ENCODE measurements at places on chromosomes 5 and 9. TPM values are rescaled to one million over a fixed set of nuclear protein-coding genes. Genes with fewer than 3 reads are reported as not detected.

Gene ZFR
- 49.5 TPM for total RNA-seq

Gene DNLZ
- total RNA-seq, result 12.0 TPM

Gene MOB3B
- 13.6 TPM for total RNA-seq

Gene PCDHB4
- total RNA-seq, result 1.9 TPM

Gene CENPK
- 8.3 TPM for total RNA-seq

Gene LPAR1
- 40.5 TPM for total RNA-seq

- peak within 1 kb of the TSS; percentile 87 for H3K4me3 ChIP-seq
- H3K4me1 ChIP-seq, result peaks cover 67% of the 10 kb centered on the region
- H3K27ac ChIP-seq, result peak within 1 kb of the TSS; percentile 85
- no peaks in the 10 kb centered on the region for H3K36me3 ChIP-seq
Measured at GRCh38 chr9:121267689-121268597, at the start of gene GSN. Gene GSN (plus strand): TSS chr9:121268162. CDS start chr9:121301972, 33,810 bp downstream.

- no peaks in the 10 kb centered on the region for H3K27me3 ChIP-seq
- no peak for DNase-seq
- no peaks in the 10 kb centered on the region for H3K4me1 ChIP-seq
- no peak overlapping the region for H3K4me3 ChIP-seq
Measured at GRCh38 chr5:10509575-10509974, 54.3 kb upstream of the ANKRD33B start.

GRCh38 chr5:143297756-143298155 lies 105.7 kb downstream of the NR3C1 start:
- no peak for DNase-seq
- no peak overlapping the region for H3K27ac ChIP-seq
- no peaks in the 10 kb centered on the region for H3K27me3 ChIP-seq
- no peaks in the 10 kb centered on the region for H3K4me1 ChIP-seq
- H3K4me3 ChIP-seq, result no peak overlapping the region

DNA sequence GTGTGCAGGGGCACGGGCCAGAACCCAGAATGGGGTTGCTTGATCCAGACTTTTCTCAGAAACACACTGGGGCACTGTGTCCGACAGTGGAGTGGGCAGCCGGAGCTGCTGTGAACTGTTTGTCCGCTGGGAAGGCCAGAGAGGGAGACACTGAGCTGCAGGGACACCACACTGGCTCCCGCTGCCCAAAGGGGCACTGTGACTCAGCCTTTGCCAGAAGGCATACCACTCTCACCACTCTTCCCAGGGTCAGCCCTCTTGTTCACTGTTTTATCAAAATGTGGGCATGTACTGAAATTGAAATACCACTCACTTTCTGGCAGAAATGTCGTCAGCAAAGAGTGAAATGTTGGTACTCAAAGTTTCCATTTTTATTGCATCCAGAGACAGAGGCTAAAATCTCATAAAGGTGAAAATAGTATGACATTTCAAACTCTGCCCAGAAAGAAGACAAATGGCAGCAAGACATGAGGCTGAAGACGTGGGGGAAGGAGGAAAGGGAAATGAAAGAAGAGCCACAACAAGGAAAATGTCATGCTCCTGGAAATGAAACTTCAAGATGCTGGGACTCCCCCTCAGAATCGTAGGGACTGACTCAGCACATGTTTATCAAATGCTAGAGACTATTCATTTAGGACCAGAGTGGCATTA lies 4.5 kb upstream of the IL7R start:
- no peak overlapping the region for H3K4me3 ChIP-seq
- no peaks in the 10 kb centered on the region for H3K36me3 ChIP-seq
- peak; percentile 53 for DNase-seq
- no peaks in the 10 kb centered on the region for H3K27me3 ChIP-seq
- H3K4me1 ChIP-seq, result no peaks in the 10 kb centered on the region

- no peaks in the 10 kb centered on the region for H3K27me3 ChIP-seq
- H3K4me1 ChIP-seq, result no peaks in the 10 kb centered on the region
- H3K36me3 ChIP-seq, result peaks cover 85% of the 10 kb centered on the region
- no peak overlapping the region for H3K4me3 ChIP-seq
- DNase-seq, result no peak
- no peak overlapping the region for H3K27ac ChIP-seq
Measured at GRCh38 chr5:172942556-172942955, 16.7 kb upstream of the RPL26L1 start.

DNA sequence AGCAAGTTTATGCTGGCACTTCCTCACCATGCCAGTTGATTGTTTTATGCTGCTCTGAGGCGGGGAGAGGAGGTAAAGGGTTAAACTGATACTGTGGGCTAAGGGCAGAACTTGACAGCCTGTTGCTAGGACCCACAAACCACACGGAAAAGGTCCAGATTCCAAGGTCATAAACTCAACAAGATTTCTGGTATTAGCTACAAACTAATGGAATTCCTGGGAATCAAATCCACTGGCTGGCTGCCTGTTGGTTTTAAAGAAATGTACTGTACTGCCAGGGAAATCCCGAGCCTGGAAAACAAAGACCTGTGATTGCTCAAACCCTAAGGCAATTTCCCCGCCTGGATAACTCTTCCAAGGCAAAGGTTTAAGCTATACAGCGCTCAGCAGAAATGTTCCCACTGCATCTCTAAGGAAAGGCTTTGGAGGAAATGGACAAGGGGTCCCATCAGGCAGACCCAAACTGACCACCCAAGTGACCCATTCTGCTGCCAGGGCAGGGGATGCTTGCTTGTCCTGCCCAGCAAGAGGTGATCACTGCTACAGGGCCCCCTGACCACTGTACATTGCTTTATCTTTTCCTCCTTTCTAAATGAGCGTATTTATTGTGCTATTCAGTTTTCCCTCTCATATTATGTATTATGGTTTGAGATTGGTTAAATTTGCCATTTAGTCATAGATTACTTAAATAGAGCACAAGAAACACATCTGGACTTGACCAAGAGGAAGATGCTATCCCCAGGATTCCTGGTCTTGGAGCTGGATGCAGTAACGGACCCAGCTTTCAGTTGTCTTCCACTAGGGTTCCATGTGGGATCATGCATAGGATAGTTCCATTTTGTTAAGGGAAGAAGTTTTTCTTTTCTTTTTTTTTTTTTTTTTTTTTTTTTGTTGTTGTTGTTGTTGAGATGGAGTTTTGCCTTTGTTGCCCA lies 124.3 kb downstream of the SUSD1 start:
- no peak overlapping the region for H3K4me3 ChIP-seq
- DNase-seq, result peak; percentile 74
- H3K27me3 ChIP-seq, result no peaks in the 10 kb centered on the region
- no peaks in the 10 kb centered on the region for H3K36me3 ChIP-seq
- peaks cover 11% of the 10 kb centered on the region for H3K4me1 ChIP-seq

DNA sequence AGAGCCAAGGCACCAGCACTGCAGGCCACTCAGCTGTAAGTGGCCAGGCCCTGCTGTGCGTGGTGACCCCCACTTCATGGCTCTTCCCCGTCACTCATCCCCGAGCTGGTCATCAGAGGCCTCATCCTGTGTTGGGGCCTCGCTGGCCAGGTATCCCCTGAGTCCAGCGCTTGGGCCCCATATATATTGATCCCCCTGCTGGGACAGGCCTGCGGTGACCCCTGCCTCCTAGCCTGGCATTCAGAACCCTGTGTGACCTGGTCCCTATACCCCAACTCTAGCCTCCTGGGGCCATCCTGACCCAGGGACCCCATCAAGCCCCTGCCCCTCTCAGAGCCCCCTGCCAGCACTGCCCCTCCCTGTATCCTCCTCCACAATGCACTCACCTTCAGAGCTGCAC lies 12.7 kb downstream of the GBGT1 start:
- no peak for DNase-seq
- H3K4me3 ChIP-seq, result no peak overlapping the region
- H3K4me1 ChIP-seq, result peaks cover 20% of the 10 kb centered on the region
- H3K36me3 ChIP-seq, result no peaks in the 10 kb centered on the region

DNA sequence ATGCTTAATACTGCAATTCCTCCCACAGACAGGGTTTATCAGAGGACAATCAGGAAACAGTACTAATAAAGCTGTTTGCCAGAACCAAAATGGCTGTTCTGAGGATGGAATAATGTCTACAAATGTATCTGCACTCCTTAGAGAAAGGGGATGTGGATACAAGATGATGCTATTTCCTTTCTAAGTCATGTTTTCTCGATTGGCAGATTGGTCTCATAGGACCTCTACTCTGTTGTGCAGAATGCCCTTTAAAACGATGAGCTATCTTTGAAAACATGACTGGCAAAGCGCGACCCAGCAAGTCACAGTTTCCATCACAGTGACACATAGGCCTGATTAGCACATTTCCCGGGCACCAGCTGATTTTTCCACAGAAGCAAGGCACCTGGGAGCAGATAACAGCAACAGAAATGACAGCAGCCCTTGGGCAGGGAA lies 54.0 kb downstream of the AOPEP start:
- H3K4me3 ChIP-seq, result no peak overlapping the region
- no peak for DNase-seq
- no peaks in the 10 kb centered on the region for H3K36me3 ChIP-seq
- H3K4me1 ChIP-seq, result peaks cover 4% of the 10 kb centered on the region

- no peaks in the 10 kb centered on the region for H3K4me1 ChIP-seq
- no peak overlapping the region for H3K4me3 ChIP-seq
- no peaks in the 10 kb centered on the region for H3K27me3 ChIP-seq
- no peaks in the 10 kb centered on the region for H3K36me3 ChIP-seq
Measured at GRCh38 chr5:9713356-9713755, 83.2 kb upstream of the TAS2R1 start.

DNA sequence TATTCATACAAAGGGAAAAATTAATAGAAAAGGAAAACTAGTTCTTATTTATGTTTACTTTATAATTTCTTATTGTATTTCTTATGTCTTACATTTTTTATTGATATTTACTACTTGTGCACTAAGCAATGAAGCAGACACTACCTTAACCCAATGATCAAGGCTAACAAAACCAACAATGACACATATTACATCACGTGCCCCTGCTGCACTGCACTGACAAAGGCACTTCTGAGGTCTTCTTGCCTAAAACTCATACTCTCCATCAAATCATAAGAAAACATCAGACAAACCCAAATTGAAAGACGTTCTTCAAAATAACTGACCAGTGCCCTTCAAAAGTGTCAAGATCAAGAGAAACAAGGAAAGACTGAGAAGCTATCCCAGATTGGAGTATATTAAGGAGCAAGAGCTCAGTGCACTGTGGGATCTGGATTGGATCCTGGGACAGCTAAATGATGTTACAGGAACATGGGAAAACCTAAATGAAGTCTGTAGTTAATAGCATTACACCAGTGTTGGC lies 230.9 kb downstream of the AUH start:
- DNase-seq, result no peak
- H3K27me3 ChIP-seq, result no peaks in the 10 kb centered on the region
- no peak overlapping the region for H3K4me3 ChIP-seq
- no peaks in the 10 kb centered on the region for H3K36me3 ChIP-seq

- H3K4me3 ChIP-seq, result no peak overlapping the region
- no peak overlapping the region for H3K27ac ChIP-seq
- no peaks in the 10 kb centered on the region for H3K27me3 ChIP-seq
- H3K4me1 ChIP-seq, result peaks cover 63% of the 10 kb centered on the region
- DNase-seq, result no peak
Measured at GRCh38 chr5:138870611-138871010, 4.5 kb downstream of the LRRTM2 start.

DNA sequence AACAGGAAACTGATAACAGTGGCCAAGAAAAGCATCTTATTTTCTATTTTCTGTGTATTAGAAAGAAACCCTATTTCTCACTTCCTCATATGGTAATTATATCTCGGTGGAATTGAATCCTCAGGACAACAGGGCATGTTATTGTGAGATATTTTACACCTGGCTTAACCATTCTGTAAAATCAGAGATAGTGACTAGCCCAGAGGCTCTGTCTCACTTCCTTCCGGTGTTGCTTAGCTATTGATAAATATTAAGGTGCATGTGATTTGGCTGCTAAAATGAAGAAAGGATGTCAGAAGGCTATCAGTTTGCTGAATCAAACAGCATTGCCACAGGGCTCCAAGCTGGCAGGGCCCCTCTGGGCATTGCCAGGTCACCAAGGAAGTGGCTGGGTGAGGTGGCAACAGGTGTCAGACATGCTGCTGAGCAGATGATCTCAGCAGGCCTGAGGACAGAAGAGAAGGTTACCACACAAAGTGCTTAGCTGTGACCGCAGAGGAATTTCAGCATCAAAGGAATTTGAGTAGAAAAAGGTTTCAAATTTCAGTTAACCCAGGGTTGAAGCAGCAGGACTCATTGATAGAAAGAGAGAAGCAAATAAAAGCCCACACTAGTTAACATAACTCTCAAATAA lies 330.7 kb downstream of the PDE4D start:
- H3K27me3 ChIP-seq, result no peaks in the 10 kb centered on the region
- no peaks in the 10 kb centered on the region for H3K36me3 ChIP-seq
- H3K4me3 ChIP-seq, result no peak overlapping the region
- no peaks in the 10 kb centered on the region for H3K4me1 ChIP-seq
- H3K27ac ChIP-seq, result no peak overlapping the region

- no peaks in the 10 kb centered on the region for H3K36me3 ChIP-seq
- peak overlapping the region; percentile 3 for H3K4me3 ChIP-seq
- peaks cover 95% of the 10 kb centered on the region for H3K4me1 ChIP-seq
- no peaks in the 10 kb centered on the region for H3K27me3 ChIP-seq
Measured at GRCh38 chr9:33161589-33162132, 5.5 kb downstream of the B4GALT1 start.

DNA sequence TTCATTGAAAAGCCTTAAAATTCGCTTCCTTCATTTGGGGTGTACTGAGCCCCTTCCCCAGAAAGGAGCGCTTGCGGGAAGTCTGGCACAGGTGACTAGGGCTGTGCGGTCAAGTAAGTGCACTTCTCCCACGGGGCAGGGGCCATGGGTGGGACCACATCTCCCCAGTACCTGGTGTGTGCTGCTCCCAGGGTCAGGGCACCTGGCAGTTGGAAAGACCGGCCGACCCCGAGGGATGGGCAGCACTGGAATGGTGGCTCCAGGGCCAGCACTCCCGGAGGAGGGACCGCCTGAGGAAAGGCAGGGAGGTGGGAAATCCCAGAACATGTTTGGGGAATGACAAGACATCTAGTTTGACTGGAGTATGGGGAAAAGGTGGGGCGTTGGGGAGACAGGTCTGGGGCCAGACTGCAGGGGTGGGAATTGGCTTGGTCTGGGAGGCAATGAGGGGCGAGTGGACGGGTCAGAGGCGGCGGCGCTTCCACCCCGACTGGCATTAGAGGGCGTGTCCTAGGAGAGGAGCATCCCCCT lies 727 bp upstream of the GLIPR2 start:
- no peak for DNase-seq
- peak overlapping the region; percentile 71 for H3K4me3 ChIP-seq
- peaks cover 51% of the 10 kb centered on the region for H3K4me1 ChIP-seq
- peak overlapping the region; percentile 80 for H3K27ac ChIP-seq
- peaks cover 13% of the 10 kb centered on the region for H3K27me3 ChIP-seq

All from left lung (tissue), 14 donors.